ENCODE measurements at places on chromosomes 4 and X.

- no peak for DNase-seq
These were observed 253.5 kb downstream of the PCDH10 start for GRCh38 chr4:133402616-133403015.

DNA sequence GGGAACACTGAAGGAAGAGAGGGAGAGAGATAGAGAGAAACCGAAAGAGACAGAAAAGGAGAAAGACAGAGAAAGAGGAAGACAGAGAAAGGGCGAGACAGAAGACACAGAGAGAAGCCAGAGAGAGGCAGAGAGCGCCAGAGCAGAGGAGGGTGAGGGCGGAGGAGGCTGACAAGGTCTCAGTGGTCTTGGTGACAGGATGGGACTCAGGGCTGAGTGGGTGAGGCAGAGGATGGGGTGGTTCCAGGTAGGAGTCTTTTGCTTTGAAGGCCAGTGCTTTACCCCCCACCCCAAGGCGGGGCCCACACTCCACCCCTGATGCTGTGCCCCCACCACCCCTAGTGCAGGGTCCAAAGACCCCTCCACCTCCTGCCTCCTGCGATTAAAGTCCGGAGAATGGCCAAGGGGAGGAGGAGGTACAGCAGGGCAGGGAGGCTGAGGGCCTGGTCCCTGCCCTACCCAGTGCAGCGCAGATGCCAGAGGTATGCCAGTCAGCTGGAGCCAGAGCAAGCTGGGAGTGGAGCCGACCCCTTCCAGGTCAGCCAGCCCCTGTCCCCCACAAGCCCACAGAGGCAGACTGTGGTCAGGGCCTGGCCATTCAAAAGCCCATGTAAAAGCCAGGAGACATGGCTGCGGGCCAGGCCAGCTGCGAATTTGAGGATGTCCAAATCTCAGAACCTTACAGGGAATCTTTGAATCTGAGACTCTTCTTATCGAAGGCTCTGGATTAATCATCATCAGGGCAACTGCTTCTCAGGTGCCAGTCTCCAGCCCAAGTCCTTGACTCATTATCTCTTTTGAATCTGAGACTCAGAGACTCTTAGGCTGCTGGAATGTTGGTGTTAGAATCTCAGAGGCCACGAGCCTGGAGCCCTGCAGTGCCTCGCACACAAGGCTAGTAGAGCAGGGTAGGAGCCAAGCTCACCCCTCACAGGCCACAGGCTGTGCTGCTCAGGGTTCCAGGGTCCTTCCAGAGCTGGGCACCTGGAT lies 758 bp downstream of the IQSEC2 start:
- no peak for DNase-seq

DNA sequence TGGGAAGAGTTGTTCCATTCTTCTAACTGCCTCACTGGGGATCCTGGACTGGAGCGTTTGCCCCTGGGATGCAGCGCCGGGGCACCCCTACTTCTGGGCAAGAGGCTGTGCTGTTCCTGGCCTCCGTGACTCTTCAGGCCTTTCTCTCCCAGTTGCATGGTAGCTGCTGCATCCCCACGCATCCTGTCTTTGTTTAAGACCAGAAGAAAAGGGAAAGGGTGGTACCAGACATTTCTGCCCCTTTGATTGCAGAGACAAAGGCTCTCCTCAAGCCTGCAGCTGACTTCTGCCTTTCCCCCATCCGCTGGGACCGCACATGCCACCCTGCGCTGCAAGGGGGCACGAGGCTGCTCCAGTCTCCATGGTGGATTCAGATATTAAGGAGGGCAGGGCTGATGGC lies 70.4 kb downstream of the SHROOM2 start:
- no peak for DNase-seq

- DNase-seq: no peak
These were observed 46.1 kb downstream of the BMX start for GRCh38 chrX:15546745-15547144.

GRCh38 chr4:32562010-32562409 lies 1841.8 kb downstream of the PCDH7 start:
- no peak for DNase-seq

DNA sequence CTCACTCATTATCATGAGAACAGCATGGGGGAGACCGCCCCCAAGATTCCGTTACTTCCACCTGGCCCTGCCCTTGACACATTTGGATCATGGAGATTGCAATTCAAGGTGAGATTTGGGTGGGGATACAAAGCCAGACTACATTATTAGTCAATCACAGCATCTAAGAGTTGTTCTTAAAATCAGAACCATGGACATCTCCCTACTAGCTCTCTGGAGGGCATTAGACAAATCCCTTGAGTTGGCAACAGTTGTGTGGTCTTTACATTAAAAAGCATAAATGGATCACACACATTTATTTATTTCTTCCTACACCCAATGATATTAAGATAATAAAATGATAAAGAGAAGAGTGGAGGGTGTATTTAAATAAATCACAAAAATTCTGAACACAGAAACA lies 262.8 kb upstream of the VCX start:
- no peak for DNase-seq

DNA sequence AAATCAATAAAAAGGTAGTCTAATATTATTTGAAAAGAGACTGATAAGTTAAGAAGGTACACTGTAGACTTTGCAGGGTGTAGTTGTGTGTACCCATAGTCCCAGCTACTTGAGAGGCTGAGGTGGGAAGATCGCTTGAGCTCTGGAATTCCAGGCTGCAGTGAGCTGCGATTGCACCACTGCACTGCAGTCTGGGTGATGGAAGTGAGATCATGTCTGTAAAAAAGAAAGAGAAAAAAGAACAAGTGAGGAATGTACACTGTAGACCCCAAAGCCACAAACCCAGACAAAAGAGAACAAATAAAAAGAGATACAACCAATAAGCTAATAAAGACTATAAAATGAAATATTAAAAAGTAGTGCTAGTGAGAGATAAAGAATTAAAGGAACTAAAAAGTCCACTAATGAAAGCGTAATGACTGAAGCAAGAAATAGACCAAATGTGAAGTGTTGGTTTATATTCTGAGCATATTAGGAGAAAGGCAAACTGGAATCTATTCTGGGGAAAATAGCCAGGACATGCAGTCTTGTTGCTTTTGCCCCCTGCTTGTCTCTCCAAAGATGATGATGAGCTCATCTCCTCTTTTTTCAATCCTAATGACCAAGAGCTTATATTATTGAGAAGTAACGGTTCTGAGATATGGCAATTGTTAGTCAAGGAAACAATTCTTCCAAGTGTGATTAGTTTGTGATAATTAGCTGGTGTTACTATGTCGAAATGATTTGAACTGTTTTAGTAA lies 19.1 kb downstream of the GSX2 start:
- DNase-seq: no peak

GRCh38 chr4:10722957-10723356 lies 38.4 kb upstream of the CLNK start:
- no peak for DNase-seq

DNA sequence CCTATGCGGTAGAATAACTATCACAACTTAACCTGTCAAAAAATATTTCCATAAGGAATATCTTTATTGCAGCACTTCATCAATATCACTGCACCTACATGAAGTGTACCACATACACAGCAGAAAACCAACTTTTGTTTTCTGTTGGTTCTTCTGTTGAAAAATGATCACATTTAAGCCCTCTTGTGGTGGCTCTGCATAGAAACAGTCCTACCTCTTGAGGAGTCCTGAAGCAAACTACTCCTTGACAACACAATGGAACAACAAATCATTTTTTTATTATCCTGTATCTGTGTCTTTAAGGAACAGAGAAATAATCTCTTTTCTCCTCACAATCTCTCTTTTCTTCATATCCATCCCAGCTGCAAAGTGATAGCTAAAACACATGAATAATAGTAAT lies 39.8 kb upstream of the ATOH1 start:
- DNase-seq: no peak

- DNase-seq: no peak
These were observed 1.7 kb upstream of the CXCR3 start for GRCh38 chrX:71619986-71620385.

DNA sequence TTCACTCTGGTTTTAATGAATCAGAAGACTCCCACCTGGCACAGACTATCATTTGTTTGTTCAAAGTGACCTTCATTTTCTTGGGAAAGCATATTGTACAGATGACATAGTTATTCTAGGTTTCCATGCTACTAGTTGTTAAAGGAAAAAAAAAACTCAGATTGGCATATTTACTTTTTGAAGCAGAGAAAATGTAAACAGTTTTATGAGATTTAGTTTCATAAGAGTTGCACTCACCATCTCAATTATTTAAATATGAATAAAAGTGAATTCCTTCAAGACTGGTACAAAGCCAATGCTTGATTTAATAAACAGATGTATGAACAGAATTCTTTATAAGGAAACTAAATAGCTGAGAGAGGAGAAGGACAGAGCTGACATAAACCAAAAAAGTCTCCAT lies 280.3 kb upstream of the UGT8 start:
- DNase-seq: no peak

GRCh38 chrX:134431894-134432293 lies 28.1 kb upstream of the HPRT1 start:
- no peak for DNase-seq

DNA sequence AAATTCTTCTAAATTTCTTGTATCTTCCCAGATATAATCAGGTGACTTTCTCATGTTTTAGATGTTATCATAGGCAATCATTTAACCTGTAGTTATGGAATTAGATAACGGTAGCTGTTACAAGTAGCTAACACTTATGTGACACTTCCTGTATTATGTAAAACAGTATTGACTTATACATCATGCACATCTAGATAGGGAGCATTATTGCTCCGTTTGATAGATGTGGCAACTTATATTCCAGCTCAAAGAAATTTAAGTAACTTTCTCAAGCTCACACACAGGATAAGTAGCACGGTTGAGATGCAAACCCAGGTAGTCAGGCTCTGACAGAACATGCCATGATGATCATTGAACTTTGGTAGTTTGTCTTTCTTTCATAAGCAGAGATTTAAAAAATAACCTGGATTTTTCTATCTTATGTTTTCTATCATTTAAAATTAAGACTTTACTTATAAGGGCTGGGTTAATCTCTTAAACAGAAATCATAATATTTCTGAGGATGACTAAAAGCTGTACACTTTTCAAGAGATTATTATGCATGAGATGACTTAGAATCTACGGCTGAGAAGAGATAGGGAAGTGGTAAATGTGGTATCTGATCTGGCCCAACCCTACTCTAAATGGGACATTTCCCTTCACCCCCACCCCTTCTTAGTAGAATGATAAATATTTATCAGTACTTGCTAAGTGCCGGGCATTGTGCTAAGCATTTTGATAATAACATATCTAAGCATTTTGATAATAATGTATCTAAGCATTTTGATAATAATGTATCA lies 69.1 kb upstream of the HPGD start:
- DNase-seq: no peak

GRCh38 chr4:156829201-156829873 lies 142.3 kb downstream of the PDGFC start:
- DNase-seq: no peak

DNA sequence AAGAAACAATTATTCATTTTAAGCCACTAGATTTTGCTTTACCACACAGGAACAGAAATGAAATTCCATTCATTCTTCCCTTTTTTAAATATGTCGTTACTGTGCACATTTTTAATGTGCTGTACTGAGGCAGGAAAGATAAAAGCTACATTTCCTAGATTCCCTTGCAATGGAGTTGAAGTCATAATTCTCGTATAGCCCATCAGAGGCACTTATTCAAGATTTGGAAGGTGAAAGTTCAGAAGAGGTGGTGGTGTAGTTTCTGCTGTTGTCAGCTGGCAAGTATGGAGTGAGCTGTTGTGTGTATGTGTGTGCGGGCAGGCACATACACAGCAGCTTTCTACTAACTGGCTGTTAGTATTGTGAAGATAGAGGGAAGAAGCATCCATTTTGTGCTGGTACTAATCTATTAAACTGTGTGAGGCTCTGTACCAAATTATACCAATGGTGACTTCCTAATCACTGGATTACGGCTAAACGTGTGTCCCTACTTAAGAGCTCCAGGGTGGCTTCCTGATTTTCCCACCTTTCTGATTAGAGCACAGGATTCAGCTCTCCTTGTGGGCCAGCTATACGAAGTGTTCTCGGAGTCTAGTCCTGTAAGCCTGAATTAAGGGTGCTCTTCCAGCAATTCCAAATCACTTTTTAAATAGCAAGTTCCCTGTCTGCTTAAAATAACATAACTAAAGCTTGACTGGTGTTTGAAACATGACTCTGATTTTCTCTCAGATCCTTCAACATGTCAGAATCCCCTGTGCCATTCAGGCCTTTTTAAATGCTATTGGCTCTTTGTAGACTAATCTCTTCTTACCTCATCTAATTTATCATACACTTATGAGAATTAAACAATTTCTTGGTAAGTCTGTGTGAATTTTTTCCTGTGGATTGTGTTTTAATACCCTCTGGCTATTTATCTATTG lies 43.8 kb downstream of the PDS5A start:
- no peak for DNase-seq

DNA sequence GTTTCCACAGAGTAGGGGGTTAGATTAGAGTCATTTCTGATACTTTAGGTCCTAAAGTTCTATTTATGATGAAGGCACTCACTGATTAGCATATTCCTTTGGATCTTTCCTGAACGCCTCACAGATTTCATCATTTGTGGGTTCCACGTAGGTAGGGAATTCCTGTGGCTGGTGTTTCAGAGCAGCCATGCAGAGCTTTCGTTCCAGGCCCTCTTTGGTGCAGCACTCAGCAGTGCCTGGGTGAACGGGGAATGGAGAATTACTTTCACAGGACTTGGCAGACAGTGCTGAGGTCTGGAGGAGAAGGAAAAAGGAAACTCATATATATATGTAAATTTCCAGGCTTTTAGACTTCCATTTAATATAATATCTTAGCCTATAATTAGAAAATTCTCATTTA lies 18.5 kb downstream of the GC start:
- DNase-seq: no peak

DNA sequence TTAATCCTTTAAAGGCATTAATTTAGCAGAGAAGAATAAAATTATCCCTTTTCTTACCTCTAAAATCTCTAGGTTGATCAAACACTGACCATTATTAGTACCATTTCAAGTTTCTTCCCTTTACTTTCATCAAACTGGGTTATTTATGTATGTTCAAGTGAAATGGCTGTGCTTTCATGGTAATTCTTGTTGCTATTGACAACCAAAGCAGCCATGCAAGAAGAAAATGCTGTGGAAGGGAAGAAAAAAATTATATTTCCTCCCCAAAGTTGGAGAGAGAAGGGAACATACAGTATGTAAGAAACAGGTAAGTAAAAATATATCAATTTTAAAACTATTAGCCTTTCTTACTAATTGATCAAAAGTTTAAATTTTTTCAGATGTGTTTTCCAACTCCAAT lies 16.2 kb downstream of the NPNT start:
- no peak for DNase-seq

- no peak for DNase-seq
These were observed at the start of gene DCX for GRCh38 chrX:111411983-111412382. TSS of gene DCX (minus strand) at chrX:111412192. CDS start at chrX:111410398, 1,794 bp downstream.

- DNase-seq: no peak
These were observed 30.1 kb upstream of the PRDX4 start for GRCh38 chrX:23637187-23637586.

DNA sequence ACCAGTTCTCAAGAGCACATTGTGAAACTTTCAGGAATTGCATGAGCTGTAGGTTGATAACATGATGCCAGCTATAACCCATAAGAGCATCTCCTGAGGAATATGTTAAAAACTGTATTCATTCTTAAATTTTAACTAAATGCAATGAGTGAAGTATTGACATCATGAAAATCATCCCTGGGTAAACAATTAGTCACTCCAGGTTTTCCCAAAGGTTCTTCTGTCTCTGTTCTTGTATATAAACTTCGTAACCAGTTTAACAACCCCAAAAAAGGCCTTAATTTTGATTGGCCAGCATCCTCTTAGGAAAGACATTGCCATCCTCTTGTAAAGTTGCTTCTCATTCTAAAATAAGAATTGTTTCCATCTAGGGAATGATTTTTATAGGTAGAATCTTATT lies 80.4 kb downstream of the TET2 start:
- DNase-seq: no peak

Data from activated CD4-positive, alpha-beta T cell treated with anti-CD3 and anti-CD28 coated beads, Interleukin-2, amount 50 U/mL, for 24 hours (primary cell).